ENCODE measurements at places on chromosomes 6 and 20.

GRCh38 chr6:30158475-30159040, 2.5 kb downstream of the TRIM10 start:
- no peak for DNase-seq

GRCh38 chr20:20407891-20408805, 40.2 kb downstream of the INSM1 start:
- DNase-seq, result no peak

DNA sequence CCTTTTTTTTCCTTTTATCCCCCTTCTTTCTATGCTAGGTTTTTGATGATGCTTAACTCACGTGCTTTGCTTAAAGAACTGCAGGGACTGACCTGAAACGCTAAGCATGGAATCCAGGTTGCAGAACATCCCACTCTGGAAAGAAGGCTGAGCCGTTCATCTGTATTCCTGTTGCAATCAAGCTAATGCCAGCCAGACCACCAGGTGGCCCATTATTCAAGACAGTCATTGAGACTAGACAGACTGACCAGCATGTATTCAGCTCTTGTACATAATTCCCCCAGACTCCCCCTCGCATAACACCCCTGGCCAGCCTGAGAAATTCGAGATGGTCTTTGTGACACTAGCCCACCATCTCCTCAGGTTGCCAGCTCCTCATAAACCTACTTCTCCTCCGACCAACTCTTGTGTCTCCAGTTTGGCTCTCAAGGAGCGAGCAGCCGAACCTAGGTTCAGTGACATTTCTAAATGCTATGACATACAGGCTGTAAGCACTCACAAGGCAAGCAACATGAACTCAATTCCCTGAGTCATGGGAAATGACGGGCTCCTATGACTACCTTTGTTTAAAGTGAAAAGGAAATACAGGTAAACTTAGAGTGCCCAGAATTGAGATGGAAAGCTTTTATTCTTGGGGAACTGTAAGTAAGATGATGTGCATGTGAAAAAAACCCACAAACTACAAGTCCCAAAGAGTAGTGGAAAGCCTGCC, 309.3 kb upstream of the CDYL start:
- no peak for DNase-seq

DNA sequence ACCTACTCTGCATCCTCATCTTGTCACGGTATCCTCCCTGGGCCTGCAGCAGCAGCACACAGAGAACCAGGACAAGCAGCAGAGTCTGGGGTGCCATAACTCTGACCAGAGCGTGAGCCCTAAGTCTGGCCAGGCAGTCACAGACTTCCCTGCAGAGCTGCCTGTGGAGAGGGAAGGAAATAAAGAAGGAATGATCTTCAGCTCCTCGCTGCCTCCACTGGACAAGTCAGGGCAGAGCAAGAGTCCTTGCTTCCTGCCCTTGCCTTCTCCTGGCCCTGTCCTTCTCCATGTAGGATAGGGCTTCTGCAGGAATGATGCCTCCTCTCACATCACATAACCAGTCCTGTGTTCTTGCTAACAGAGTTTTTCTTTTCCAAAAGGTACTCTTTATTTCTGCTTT, 15.9 kb upstream of the WFDC11 start:
- no peak for DNase-seq

- DNase-seq, result no peak
Measured at GRCh38 chr6:14513496-14514393, 396.2 kb downstream of the CD83 start.

DNA sequence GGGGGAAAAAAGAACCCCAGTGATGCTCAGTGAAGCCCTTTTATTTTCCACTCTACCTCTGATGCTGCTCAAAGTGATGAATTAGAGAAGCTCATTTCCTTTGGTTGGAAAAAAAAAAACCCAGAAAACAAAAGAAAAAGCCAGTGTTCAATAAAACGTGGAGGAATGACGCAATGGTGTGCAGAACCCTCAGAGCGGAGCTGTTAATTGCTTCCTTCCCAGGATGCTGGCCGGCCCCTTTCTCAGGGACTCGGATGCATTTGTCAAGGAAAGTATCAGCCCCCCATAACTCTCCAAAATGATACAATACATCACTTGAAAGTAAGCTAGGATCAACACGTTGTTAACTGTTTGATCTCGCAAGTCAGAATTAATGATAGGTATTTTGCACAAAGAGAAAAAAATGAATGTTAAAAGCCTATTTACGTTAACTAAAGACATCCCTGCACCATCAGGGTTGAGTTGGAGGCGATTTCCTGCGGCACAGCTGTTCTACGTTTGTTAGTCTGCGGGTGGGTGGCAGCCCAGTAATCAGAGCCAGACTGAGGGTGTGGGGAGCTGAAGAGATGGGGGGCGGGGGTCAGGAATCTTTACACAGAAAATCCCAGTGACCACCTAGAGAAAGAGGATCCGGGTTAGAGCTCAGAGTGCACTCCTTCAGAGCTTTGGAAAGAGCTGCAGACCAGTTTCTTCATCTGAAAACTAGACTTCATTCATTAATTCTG, 132.4 kb downstream of the BMP7 start:
- no peak for DNase-seq

DNA sequence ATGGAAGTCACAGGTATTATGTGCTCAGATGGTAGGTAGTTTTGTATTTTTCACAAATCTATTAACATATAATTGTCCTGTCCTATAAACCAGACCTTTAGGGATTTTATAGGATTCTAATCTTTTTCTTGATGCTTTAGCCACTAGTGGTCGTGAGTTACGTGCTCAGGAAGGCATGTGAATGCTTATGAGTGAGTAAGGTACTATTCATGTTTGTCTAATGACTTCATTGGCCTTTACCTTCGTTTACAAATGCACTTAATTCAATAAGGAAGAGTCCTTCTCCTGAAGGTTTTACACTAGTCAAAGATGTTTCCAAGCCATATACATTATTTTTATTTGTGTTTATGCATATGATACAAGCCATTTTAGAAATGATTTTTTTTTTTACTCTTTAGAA, 23.0 kb downstream of the PACRG start:
- no peak for DNase-seq

- no peak for DNase-seq
Measured at GRCh38 chr6:146301764-146302163, 241.9 kb upstream of the RAB32 start.

DNA sequence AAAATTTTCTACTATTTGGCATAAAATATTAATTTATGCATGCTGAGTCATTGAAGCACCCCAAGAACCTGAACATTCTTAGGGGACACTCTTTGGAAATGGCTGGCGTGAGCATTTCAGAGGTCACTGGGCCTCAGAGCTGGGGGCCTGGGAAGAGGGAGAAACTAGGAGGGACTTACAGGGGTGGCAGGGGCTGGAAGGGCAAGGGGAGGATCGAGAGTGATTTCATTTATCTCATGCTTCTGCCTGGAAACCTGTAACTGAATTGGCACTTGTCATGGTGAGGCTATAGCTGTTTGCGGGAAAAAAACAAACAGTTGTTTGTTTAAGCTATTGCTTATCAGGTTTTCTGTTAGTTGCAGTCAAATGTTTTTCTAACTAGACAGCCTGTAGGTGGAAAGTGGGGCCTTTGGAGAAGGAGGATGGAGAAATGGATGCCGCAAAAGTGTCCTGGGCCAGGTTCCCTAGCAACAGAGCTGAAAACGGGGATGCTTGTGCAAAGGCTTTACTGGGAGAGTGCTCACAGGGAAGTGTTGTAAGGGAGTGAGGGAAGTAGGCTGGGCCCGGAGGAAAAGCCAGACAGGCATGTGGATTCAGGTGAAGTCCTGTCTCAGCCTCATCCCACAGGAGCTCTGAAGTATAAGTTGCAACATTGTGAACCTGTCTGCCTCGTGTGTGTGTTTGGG, 36.4 kb upstream of the KAT14 start:
- DNase-seq, result no peak

- DNase-seq, result no peak
Measured at GRCh38 chr6:14423330-14423729, 305.8 kb downstream of the CD83 start.

DNA sequence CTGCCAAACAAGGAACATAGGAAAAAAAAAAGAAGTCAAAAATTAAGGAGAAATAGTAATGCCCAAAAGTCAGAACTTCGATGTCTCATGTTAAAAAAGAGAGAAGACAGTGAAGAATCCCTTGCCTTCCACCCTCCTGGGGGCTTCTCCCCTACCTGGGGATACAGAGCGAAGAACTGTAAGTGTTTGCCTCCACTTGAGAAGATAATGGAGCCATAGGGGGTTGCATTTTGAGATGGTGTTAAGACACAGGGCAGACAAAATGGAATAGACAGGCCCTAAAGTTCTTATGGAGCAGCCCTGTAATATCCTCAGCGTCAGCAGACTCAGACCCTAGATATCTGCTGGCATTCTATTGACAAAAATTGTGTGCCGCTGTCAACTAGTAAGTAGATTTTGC, 222.2 kb upstream of the MAP3K7 start:
- no peak for DNase-seq

DNA sequence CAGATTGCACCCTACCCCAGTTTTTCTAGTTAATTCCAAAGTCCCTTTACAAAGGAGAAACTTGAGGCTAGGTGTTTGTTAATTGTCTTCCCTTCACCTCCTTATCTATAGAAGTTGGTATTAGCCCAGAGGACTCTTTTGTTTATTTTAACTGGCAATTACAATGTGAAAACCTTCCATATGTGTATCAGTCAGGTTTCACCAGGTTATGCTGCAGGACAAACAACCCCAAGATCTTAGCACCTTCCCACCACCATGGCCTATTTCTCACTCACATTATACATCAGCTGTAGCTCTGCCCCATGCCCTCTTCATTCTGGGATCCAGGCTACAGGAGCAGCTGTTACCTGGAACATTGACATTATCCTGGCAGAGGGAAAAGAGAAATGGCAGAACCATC, 31.1 kb downstream of the SNHG17 start:
- no peak for DNase-seq

- DNase-seq, result no peak
Measured at GRCh38 chr20:44495257-44495656, 19.6 kb downstream of the TTPAL start.

DNA sequence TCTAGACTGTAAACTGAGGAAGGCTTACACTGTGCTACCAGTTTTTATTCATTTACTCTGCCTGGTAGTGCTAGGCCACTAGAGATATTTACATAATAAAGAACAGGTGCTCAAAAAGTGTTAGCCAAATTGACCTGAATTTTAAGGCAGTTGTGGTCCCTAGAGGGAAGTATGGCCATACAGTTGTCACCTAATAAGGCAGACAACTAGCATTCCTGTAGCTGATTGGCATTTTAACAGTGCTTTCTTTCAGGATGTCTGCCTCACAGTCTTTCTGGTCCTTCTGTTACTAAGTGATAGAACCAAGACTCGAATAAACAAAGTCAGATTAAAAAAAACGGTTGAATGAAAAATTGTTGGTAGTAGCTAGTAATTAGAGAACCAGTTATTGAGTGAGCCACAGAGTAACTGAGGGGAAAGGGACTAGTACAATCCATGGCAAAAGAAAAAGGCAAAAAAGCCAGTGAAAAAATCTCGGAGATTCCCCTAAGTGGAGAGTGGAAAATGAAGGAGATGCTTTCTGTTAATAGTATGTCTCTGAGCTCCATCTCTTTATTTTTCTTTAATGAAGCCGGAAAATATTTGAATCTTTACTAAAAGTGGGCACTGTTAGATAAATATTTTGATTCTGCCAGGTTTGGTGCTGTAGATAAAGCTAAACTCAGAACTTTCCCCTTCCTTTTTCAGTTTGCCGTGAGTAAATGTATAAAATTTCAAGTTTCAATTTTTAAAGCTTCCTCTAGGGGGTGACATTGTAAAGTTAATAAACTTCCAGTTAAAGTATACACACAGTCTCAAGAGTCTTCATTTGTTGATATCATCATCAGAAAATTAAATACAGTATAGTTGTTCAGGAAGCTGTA, 9.1 kb downstream of the VTA1 start:
- no peak for DNase-seq

DNA sequence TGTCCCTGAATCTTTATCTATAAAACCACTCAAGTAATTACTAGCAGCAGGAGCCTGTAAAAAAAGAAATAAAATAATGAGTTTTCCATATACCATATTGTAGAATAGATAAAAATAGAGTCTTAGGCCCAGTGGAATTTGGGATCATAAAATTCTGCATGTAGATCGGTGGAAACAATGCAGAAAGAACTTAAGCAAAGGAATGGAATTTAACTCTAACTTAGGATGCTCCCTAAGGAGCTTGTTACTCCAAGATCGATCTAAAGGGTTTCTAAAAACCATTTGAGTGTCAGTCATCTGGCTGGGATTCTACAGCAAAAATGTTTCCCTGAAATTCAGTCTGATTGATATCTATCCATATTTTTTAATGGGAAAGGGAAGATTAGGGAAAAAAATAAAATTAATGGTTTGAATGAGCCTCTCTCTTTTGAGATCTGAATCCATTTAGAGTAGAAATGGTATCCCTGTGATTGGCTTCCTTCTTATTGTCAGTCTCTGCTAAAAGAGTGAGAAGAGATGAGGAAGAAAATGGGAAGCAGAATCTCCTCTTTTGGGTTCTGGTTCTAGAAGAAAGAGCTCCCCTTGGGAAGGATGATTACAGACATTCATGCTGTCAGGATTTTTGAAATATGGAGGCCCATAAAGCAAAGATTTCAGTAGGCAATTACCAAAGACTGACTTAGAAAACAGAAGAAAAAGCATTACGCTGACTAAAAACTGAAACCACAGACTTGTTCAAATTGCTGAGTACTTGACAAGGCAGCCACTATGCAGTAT, 564.3 kb upstream of the MARCKS start:
- no peak for DNase-seq

GRCh38 chr20:47332381-47333206, 23.9 kb downstream of the ZMYND8 start:
- no peak for DNase-seq

- no peak for DNase-seq
Measured at GRCh38 chr6:159977904-159978268, 9.0 kb downstream of the IGF2R start.

GRCh38 chr20:62875419-62876361, 14.1 kb upstream of the TCFL5 start:
- DNase-seq, result no peak
